ENCODE measurements at places on chromosomes 2 and 18.

- no peak for DNase-seq
Measured at GRCh38 chr2:96136129-96136720, 2.1 kb downstream of the ASTL start.

DNA sequence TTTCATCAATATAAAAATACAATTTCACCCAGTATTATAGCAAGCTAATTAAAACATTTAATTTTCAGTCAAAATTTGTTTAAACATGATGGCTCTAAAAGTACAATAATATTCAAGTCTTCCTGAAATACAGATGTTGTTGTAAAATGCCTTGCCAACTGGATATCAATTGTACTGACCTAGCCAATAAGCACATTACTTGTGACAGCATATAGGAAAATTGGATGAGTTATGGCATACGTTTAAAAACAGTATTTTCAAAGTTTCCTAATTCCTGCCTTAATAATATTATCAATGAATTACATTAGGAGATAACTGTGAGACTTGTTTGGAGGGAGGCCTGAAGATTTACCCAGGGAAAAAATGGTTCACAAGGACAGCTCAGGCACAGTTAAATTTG, 336.9 kb upstream of the CDH20 start:
- no peak for DNase-seq

DNA sequence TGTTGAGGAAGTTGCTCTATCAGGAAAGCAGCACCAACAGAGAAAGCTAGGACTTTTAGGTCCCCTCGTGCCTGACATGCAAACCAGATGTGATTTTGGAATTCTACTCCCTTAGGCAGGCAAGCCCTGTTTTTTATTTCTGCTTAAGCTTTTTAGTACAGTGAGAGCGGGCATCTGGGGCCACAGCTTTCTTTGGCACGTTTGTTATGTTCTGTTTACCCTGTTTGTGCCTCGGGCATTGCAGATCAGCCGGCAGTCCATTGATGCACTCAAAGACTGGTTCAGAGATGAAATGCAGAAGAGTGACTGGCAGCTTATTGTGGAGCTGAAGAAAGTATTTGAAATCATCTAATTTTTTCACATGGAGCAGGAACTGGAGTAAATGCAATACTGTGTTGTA, 61.9 kb downstream of the EIF5B start:
- no peak for DNase-seq

DNA sequence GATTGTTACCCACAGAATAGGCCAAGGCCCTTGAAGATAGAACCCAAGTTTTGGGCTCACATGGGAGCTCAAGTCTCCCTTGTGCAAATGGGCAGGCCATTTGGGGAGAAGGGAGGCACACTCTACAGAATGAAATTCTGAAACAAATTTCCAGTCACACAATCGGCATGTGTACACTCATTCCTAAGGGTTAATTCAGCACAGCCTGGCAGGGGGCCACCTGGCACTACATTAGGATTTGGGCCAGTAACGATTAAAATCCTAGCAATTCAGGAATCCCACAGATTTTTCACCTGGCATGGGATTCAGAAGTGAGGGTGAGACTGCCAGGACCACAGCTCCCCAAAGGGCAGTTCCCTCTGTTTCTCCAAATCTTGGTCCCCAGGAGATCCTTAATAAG, 46.4 kb downstream of the BMP10 start:
- DNase-seq: no peak

DNA sequence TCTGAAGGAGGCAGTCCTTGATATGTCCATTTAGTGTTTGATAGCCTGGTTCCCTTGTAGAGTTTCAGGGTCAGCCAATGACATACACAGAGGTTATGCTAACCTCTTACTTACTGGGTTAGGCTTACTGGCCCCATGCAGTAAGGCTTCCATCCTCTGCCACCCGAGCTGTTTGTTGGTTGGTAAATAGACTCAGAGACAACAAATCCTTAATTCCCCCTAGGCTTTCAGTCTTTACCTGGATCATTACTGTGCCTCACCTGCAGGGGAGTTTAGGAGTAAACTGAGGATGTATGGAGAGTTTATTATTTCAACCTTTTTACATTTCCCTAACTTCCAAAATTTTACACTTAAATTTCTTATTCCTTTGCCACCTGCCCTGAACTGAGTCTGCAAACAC, 452.7 kb upstream of the HNMT start:
- no peak for DNase-seq

DNA sequence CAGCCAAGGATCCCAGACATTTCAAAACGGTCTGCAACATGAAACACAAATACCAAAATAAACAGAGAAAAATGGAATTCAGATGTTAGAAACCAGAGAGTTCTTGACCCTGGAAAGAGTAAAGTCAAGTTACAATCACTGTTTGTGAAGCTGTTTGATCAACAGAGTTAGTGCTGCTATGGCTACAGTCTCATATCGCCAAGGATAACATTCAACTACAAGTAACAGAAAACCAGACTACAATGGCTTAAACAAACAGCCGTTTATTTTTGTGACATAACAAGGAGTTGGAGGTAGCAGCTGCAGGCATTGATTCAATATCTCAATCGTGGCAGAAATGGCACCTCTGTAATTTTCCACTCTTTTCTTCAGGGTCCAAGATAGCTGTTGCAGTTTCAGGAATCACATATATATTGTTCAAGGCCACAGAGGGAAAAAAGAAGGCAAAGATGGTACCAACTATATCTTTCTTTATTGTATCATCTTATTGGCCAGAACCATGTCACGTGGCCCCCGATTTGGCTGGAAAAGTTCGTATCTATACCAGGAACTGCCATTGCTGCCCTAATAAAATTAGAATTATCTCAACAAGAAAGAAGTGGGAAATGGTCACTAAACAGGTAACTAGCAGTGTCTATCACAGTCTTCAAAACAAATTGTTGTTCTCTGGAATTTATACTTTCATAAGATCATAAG, 17.7 kb upstream of the HNRNPLL start:
- no peak for DNase-seq

- no peak for DNase-seq
Measured at GRCh38 chr2:24121066-24121465, 2.1 kb downstream of the PFN4 start.

DNA sequence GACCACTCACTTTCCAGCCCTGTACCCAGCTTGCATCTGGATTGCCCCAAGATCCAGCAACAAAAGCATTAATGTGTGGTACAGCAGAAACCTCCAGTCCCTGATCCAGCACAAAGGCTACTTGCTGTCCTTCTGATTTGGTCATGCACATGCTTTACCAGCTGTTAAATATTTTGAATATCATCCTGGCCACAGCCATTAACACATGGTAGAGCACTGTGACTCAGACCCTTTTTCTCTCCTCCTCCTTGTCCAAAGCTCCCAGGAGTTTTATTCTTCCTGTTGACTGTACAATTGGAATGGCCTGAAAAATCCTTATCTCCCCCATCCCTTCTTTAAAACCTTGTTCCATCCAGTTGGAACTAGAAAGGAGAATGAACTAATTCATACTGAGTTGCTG, 419.7 kb upstream of the TNP1 start:
- DNase-seq: no peak

DNA sequence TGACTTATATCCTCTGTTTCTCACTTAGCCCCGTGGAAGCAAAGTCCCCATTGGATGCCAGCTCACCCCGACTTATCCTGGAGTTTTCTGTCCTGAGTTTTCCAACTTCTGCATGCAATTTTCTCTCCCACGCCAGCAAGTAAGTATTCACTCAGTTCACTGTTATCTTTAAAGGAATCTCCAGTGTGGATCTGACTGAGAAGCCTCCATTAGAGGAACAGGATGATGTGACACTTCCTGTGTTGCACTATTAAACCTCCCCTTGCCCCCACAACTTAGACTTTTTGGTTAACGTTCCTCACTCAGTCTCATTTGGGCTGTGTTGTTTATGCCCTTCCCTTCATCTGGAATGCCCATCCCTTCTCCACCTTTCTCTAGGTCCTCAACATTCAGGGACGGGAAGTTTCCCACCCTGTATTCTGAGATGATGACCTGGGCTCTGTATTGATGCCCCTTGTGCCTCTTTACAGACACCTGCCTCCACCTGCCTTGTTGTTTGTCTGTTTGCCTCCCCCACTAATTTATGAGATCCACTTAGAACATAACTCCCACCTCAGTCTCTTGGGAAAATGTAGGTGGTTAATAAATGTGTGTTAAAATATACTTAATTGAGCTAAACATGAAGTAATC, 536.1 kb upstream of the RAB6C start:
- DNase-seq: no peak

DNA sequence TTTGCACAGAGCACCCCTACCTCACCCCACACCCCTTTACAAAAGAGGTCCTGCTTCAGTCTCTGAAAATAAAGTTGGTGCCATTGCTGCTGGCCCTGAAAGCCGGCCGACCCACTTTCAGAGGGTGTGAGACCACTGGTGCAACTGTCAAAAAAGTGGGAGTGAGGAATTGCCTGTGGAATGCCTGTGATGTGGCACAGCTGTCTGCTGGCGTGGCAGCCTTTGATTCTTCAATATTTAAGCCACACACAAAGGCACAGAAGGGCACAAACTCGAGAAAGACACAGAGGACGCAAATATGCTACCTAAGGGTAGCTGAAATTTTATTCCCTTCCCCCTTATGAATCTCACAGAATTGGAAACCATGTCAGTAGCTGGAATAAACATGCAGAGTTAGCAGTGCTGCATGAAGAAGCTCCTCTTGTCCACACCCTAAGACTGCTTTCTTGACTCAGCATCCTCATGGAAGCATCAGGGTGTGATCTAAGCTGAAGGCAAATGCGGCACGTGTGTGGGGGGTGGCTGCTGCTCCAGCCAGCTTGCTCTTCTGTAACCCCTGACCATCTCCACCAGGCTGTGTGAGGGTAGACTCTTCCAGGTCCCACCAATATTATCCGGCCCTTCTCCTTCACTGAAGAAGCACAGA, 92.3 kb downstream of the CELF4 start:
- no peak for DNase-seq

DNA sequence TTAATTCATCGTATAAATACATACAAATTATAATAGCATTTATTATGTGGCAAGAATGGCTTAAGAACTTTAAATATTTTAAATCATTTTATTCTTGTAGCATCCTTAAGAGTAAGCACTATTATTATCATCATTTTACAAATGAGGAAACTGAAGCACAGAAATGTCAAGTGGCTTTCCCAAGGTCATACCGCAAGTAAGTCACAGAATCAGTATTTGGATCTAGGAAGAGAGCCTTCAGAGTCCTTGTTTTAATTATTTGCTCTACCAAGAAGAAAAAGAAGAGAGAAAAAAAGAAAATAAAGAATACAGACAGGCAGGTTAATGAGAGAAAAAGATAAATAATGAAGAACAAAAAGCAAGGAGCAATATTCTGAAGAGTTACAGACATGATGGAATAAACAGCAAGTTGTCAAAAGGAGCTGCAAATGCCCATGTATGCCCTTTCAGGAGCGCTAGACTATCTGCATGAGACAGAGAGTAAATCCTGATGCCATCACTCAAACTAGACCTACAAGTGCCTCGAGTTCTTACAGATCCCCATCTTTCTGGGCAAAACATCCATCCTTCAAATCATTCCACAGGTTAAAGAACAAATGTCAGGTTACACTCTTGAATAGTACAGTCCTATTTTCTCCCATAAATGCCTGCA, 57.8 kb upstream of the ETAA1 start:
- no peak for DNase-seq

DNA sequence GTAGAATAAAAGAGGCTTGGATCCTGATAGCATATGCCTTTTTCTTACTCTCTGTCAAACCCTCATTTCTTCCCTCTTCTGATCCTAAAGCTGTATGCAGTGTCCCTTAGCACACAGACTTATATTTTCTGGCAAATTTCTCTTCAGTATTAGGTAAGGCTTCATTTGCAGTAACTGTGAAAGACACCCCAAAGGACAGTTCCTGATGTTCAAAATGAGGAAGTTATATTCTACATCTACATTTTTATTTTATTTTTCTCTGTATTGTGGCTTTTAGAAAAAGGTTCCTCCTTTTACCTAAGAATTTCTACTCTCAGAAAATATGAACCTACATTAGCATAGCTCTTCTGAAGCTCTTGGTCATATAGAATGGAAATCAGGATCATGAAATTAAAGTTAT, 261.7 kb downstream of the PDE11A start:
- no peak for DNase-seq

DNA sequence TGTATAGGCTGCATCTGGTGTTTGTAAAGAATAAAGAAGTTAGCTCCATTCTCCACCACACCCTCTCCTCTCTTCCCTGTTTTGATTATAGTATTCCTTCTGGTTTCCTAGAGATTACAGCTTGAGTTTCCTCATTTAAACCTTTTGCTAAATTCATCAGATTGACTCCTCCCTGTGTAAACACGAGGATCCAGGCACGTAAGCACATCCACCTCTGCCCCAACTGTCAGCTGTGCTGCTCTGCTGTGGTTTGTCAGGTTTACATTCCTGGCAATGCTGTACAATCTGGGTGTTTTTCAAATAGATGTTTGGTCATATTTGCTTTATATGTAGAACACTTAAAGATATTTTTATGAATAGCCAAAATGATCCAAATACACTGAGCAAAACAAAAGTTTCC, 302.8 kb downstream of the PTGR3 start:
- no peak for DNase-seq

- DNase-seq: no peak
Measured at GRCh38 chr2:240322991-240323390, 112.5 kb upstream of the GPC1 start.

- DNase-seq: no peak
Measured at GRCh38 chr2:44909831-44910230, 31.7 kb upstream of the SIX3 start.

DNA sequence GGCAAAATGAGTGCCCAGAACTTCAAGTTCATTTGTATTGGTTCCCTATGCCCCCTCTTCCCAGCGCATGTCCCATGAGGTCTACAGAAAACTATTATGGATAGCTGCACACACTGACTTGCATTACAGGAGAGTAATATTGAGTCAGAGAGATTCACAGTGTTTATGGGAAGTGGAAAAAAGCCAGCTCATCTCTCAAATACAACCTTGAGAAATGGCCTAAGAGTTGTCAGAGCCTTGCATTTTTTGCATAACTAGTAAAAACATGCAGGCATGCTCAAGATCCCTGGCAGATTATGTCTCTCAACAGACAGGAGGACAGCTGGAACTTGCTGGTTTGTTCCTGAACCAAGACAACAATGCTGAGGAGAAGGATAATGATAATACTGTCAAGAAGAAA, 1292.8 kb downstream of the DSC3 start:
- no peak for DNase-seq

DNA sequence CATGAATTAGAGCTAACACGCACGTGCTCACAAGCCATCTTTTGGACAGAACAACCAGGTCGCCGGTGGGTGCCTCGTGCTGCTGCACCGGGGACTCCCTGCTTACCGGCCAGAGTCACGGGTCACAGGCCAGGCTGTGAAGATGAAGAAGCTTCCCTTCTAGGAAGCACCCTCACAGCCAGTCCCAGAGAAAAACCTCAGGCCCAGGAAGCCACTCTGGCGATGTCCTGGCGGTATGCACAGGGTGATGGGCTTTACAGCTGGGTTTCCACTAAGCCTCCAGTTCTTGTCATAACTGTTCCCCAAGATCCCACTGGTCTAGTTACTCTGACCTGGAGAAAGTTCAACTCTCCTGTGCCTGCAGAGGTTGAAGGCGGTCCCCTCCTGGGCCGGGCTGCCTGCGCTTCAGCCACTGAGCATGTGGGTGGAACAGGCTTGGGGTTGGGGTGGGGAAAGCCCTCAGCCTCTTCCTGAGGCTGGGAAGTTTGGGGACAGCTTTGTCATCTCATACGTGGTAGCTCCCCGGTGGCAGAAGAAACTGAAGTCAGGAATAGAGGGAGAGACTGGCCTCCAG, 15.2 kb upstream of the DIS3L2 start:
- no peak for DNase-seq

- DNase-seq: no peak
Measured at GRCh38 chr18:48819276-48819675, 131.5 kb downstream of the SMAD7 start.
